Common myeloid progenitor, CD34-positive (primary cell): ENCODE measurements at places on chromosomes 7 and 10.

DNA sequence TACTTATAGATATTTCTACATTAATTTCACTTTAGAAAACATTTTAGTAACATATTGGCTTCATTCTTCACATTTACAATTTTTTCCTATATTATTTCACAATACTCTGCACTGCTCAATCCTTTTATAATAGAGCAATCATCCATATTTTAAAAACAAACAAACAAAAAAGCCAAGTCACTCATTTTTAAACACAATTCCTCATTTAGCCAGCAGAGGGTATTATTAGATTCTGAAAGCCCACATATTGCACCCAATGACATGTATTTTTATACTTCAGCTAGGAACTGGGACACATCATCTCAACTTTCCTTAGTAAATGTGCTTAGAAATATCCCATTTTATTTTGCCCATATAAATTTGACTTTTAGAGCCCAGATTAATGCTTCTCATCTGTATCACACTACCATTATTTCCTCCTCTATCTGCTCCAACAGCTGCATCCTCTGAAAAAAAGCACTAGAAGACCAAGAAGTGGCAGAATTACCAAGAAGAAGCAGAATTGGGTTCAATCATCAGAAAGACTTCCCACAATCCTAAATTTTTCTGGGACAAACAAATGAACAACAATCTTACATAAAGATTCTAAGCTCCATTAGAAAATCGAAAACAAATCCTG, 29.5 kb downstream of the CTNNA3 start:
- DNase-seq, result peak; percentile 60

GRCh38 chr7:24956021-24956420, 24.0 kb downstream of the OSBPL3 start:
- DNase-seq, result no peak

- no peak for DNase-seq
These were observed 77.8 kb upstream of the SH2B2 start for GRCh38 chr7:102208826-102209225.

- no peak for DNase-seq
These were observed 2.0 kb upstream of the AKR1B15 start for GRCh38 chr7:134546955-134547354.

DNA sequence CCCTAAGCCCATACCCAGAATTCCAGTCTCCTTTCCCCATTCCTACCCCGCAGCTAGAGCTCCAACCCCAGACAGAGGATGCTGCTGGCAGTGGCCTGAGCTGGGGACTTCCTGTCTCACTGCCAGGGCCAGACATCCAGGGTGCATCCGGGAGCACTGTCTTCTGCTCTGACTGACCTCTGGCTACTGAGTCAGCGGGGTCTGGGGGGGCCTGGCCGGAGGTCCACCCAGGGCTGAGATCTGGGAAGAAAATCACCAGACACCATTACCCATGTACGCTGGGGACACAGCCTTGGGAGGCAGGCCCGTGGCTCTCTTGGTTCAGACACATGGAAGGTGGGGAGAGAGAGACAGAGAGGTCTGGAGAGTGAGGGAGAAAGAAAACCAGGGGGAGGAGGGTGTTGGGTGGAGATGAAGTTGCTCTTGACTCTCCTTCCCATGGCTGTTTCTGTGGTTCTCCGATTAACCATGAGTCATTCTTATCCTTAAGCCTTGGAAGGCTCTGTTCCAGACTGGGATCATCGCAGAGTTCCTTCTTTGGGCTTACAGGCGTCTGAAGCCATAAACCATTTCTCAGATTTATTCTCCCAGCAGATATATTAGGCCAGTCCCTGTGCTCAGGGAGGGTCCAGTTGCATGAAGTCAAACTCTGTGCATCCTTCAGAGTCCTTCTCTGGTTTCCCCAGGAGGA, 23.6 kb downstream of the TSPAN15 start:
- no peak for DNase-seq

DNA sequence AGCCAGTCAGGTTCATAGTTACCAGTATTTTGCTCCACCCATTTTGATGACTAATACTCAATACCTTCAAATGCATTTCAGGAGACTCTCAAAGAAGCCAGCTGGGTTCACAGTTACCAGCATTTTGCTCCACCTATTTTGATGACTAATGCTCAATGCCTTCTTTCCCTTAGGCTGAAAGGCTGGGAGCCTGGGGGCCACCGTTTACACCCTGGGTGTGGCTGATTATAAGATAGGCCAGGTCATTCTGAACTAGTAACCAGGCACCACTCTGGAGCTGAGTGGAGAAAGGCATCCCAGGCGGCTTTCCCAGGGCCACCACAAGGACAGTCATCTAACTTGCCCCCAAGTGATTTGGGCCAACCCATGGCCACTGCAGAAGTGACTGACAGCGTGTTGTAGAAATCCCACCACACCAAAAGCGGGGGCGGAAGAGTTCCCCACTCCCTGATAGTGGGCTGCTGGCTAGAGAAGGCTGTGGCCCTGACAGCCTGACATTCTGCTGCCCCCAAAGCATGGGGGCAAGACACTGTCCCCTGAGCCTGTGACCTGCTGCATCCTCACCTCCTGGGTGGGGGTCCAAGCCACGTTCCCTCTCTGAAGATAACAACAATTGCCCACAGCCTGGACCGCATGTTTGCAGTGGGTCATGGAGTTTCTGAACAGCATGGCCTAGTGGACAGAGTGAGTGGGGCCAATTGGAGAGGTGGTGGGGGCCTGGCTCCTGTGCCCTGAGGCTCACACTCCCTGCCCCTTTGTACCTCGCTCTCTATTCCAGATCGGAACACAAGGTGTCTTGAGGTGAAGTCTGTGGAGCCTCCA, 23.0 kb upstream of the ZNF488 start:
- no peak for DNase-seq

- peak; percentile 58 for DNase-seq
These were observed 59.4 kb downstream of the MAD1L1 start for GRCh38 chr7:2173189-2173827.

- DNase-seq, result peak; percentile 89
These were observed 14.4 kb downstream of the TAS2R41 start for GRCh38 chr7:143492043-143492471.

- no peak for DNase-seq
These were observed 211.2 kb downstream of the CACNB2 start for GRCh38 chr10:18351421-18351820.

DNA sequence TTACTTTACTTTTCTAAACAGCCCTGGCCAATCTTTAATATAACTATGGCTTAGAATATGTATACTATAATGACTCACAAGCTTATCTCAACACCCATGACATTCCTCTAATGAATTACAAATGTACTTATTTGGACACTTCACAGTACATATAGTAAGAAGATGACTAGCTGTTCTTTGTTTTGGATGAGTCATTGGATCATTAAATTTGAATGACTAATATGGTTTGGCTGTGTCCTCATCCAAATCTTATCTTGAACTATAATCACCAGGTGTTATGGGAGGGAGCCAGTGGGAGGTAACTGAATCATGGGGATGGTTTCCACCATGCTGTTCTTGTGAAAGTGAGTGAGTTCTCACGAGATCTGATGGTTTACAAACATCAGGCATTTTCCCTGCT, 807.5 kb upstream of the SORCS1 start:
- DNase-seq, result no peak

DNA sequence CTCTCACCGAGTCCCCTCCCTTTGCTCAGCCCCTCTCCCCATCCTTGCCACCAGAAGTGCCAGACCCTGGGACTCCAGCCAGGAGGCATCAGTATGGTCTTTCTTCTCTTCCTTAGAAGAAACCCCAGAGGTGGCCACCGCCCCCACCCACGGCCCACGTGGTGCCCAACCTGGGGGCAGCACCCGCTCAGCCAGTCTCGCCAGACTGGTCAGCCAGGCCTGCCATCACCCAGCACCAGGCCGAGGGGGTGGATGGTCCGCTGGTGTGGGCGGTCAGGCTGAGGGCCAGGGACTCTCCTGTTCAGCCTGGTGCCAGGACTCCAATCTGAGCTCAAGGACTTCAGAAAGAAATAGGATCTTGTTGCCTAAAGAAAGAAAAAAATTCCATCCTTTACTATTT, 5.8 kb upstream of the CLDN4 start:
- DNase-seq, result no peak

DNA sequence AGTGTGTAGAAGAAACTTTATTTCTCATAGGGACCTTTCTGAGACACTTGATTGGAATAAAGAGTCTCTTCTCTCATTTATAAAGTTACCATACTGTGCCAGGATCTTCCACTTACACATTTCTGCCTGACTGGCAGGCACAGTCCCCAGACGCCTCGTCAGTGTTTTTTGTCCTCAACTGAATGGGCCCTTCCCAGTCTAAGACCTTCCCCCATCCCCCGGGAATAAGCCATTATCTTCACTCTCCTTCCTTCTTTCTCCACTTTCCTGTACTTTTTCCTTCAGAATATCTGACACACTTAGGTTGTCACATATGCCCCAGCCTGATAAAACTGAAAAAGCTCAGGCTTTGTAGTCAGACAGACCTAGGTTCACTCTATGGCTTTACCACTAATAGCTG, 35.3 kb upstream of the KCNIP2 start:
- DNase-seq, result no peak

- peak; percentile 31 for DNase-seq
These were observed 210.7 kb downstream of the ADK start for GRCh38 chr10:74361678-74362077.

- DNase-seq, result no peak
These were observed 133.1 kb downstream of the SNX13 start for GRCh38 chr7:17807242-17807641.

DNA sequence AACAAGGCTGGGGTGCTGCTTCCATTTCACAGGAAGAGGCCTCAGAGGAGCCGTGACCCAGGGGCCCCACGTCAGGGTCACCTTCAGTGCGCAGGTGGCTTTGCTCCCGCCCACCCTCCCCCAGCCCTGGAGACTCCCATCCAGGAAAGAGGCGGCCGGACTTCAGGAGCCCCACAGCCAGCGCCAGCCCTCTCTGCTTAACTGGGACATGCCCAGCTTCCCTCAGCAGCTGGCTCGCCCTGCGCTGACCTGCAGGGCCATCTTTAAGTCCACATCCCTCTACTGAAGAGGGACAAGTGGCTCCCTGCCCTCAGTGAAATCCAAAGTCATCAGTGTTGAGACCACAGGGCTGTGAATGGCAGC, 141.9 kb upstream of the PPP2R2D start:
- DNase-seq, result no peak

DNA sequence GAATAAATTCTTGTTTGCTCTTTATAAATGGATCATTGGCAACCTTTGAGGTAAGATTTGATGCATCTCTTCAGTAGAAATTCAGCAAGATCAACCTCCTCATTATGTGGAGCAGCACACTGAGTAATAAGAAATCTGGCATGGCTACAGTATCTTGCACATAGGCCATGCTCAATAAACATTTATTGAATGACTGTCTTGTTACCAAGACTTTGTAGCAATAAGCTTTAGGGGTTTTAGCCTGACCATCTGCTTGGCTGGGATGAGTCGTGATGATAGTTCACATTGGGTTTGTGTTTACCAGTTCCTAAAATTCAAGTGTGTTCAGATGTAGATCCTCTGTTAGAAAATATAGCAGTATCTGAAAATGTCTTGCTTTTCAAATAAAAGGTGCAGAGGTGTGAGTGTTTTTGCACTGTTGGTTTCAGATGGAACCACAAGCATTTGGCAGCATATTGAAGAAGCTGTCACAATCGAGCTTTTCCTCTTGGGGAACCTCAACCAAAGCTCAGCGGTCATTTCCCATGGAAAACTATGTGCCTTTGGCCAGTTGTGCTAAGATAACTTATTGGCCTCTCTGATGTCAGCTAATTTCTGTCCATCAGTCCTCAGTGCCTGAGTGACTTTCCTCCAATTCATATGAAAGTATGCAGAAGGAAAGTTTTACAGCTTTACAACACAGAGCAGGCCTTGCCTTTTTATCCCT, 442.6 kb downstream of the GFRA1 start:
- DNase-seq, result no peak

DNA sequence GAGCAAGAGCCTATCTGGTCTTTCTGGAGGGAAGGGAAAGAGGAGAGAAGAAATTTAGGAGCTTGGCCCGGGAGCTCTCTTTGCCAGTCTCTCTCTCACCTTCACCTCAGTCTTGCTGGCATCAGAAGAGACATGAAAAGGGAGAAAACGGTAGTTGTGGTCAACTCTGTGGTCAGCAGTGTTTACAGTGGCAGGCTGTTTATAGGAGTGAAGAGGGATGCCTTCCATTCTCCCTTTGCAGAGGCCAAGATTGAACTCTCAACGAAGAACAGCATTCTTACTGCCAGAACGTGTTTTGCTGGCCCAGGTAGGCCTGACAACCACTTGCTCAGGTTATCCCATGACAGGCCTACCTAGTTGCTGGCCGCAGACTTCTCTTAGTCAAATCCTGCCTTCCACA, 133.3 kb downstream of the CCDC3 start:
- DNase-seq, result no peak

DNA sequence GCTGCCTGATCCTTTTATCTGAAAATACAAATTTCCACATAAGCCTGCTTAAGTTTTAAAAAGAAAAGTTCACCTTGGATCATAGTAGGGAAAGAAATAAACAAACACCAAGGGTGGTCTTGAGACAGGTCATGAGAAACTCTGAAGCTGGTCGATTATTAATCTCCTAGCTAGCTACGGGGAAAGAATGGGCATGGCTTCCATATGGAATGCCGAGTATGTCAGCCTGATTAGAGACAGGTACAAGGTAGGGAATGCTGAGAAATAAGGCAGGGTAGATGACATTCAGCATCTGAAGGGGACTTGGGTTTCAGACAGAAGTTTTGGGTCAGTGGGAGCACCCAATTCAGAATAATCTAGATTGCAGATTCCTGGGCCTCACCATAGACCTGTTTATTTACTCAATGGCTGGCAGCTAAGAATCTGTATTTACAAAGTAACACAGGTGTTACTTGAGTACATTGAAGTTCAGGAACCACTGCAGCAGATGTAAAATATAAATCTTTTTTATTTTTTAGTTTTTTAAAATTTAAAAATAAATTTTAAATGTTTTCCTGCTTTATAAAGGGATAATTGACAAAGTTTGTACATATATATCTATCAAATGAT, 49.0 kb downstream of the SCIN start:
- no peak for DNase-seq

- DNase-seq, result no peak
These were observed 20.5 kb downstream of the WNT2 start for GRCh38 chr7:117302396-117302795.

DNA sequence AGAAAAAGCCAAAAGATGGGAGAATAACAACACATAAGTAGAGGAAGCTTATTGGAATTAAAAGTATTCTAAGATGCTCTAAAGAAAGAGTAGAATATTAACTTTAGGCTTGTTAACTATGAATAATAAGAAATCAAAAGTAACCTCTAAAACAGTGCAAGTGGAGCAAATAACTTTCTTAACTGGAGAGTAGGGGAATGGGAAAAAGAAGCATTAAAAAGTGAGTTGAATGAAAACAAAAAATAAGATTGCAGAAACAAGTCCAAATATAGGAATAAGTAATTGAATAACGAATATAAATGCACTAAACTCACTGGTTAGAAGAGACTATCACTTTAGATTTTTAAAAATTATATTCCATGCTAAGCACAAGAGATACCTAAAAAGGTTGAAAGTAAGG, 63.9 kb downstream of the HECTD2 start:
- no peak for DNase-seq
